ENCODE measurements at places on chromosomes 2 and 18. TPM values are rescaled to one million over a fixed set of nuclear protein-coding genes. Genes with fewer than 3 reads are reported as not detected.

ARHGAP15 gene
- total RNA-seq: 103 TPM

NPHP1 gene
- 1.8 TPM for total RNA-seq

ELOA2 gene
- not detected for total RNA-seq

MYO5B gene
- total RNA-seq: 0.27 TPM

ASB18 gene
- not detected for total RNA-seq

NEU2 gene
- not detected for total RNA-seq

CBLN2 gene
- total RNA-seq: not detected

DLGAP1 gene
- total RNA-seq: not detected

TDRD15 gene
- not detected for total RNA-seq

CHRNG gene
- not detected for total RNA-seq

DSC1 gene
- 0.06 TPM for total RNA-seq

GPR39 gene
- total RNA-seq: not detected

MPP4 gene
- total RNA-seq: not detected

LYG2 gene
- not detected for total RNA-seq

UGT1A4 gene
- not detected for total RNA-seq

ACTG2 gene
- total RNA-seq: not detected

LRRFIP1 gene
- total RNA-seq: 190 TPM

Measured in activated naive CD4-positive, alpha-beta T cell treated with anti-CD3 and anti-CD28 coated beads, Interleukin-2, amount 50 U/mL, for 72 hours (primary cell).